ENCODE measurements at places on chromosomes 6 and 20.

DNA sequence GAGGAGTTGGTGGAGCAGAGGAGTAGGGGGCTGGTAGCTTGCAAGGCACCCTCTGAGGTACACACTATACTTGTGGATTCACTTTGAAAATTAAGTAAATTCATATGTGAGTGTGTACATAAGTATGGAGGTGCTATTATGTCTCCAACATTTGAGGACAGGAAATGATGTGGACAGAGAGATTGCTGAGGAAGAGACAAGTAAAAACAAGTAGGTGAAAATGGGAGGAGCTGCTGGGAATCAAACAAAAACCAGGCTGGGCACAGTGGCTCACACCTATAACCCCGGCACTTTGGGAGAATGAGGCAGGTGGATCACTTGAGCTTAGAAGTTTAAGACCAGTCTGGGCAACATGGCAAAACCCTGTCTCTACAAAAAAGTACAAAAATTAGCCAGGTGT is 69.2 kb upstream of the LYRM2 start:
- DNase-seq, result no peak

GRCh38 chr6:12505486-12505885 is 211.1 kb upstream of the PHACTR1 start:
- DNase-seq, result no peak

DNA sequence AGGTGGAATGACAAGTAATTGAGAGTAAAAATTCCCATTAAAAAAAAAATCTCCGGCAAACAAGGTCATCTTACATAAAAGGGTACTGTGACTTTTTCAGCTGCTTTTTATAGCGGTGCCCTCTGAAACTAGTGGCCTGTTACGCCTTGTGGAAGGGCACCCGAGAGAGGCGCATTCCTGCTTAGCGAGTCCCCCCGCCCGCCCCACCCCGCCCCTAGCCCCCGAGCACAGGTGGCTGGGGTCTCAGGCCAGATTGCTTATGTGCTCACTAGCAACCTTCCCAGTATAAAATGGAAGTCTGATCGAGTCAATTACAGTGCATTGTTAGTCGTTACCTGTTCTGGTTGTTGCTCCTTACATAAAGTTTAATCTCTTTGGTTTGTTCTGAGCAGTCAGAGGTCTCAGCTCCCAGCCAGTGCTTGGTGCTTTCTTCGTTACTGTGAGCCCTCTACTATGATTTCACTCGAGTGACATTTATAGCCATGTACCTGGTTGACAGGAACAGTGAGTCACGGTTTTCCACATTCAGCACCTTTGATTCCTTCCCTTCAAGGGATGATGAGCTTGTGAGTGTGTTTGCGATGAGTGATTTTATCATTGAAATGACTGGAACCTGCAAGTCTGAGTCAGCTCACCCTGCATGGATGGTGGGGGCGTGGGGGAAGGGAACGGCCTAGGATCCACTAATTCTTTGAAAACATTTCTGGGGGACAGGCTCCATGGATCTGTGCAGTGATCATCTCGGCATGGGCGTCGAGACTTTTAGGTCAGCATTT is 47.6 kb downstream of the ZDHHC14 start:
- peak; percentile 90 for DNase-seq

- no peak for DNase-seq
Measured at GRCh38 chr6:45537539-45537938, 159.8 kb upstream of the SUPT3H start.

GRCh38 chr6:124780623-124781022 is 181.6 kb upstream of the RNF217 start:
- no peak for DNase-seq

- DNase-seq, result no peak
Measured at GRCh38 chr6:101832371-101832770, 438.9 kb downstream of the GRIK2 start.

- no peak for DNase-seq
Measured at GRCh38 chr6:167129562-167129961, 6.7 kb downstream of the CCR6 start.

- DNase-seq, result no peak
Measured at GRCh38 chr20:3328501-3328900, 79.0 kb downstream of the DNAAF9 start.

DNA sequence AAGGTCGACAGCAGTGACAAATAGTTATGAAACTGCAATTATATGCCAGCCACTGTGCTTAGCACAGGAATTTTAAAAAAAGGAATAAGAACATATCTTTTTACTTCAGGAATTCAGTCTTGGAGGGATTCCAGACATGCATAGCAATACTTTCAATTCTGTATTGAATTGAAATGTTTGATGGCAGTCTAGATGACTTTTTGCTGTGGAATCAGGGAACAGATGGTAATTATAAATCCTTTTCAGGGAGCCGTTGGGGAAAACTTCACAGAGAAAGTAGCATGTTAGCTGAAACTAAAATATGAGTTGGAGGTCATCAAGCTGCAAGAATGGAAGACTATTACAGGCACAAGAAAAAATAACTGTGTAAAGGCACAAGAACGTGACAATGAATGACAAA is 74.8 kb downstream of the IMPG1 start:
- no peak for DNase-seq

DNA sequence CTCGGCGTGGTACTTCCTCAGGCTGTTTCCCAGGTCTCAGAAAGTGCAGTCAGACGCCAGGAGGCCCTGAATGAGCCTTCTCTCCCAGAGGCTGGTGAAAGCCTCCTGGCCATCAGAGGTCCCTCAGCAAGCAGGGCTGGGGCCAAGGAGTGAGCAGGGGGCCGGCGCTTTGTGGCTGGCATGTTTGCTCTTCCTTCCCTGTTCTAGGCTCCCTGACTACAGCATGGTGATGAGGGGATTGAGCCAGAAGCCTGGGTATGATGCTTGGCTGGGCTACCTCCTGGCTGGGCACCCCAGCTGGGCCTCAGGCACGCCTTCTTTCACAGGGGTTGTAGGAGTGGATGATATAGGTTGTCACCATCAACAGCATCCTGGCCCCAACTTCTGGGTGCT is 11.7 kb upstream of the DNAJC5 start:
- DNase-seq, result no peak

DNA sequence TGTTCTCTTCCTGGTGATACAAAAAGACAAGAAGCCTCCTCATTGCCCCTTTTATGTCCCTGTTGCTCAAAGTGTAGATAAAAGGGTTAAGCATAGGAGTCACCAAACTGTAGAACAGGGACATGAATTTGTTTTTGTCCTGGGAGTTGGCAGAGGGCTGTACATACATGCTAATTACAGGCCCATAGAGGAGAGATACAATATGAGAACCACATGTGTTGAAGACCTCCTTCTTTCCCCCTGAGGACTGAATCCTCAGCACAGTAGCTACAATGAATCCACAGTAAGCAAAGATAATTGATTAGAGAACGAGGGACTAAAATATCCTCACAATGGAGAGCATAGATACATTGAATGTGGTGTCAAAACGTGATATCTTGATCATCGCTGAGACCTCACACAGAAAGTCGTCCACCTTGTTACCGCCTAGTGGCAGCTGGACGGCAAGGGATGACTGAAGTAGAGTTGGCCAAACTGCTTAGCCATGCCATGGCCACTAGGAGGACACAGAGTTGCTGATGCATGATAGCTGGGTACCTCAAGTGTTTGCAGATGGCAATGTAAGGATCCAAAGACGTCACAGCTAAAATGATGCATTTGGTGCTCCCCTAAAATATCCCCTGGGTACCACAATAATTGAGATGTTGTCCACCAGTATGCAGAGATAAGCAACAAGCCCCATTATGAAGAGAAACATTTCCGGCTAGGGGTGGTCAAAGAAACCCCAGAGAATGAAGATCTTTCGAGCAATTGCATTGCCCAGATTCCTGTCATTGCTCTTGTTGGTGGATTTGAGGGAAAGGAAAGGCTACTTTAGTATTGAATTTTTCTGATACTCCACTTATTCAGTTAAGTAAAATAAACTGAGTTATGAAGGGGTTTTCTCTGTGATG is 15.0 kb downstream of the OR2B3 start:
- DNase-seq, result peak; percentile 22

GRCh38 chr6:53192682-53193188 is 44.1 kb upstream of the GCM1 start:
- no peak for DNase-seq

GRCh38 chr6:4797587-4797986 is 21.4 kb downstream of the CDYL start:
- DNase-seq, result no peak

DNA sequence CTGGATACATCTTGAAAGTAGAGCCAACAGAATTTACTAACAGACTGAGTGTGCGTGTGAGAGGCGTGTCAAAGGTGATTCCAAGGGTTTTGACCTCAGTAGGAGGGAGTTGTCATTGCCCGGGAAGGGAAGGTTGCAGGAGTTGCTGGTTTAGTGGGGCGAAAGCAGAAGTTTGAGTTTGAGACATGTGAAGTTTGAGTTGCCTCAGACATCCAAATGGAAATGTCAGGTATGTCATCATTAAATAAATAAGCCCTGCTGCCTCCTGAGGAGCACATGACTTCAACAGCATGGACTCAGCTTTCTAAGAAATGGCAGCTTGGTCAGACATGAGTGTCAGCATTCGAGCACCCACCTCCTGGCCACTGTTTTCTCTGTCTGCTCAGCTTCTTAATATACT is 26.6 kb upstream of the TGM2 start:
- DNase-seq, result no peak

- no peak for DNase-seq
Measured at GRCh38 chr6:47525330-47526057, 47.9 kb downstream of the CD2AP start.

GRCh38 chr20:25084626-25085187 is 2.8 kb upstream of the VSX1 start:
- DNase-seq, result no peak

DNA sequence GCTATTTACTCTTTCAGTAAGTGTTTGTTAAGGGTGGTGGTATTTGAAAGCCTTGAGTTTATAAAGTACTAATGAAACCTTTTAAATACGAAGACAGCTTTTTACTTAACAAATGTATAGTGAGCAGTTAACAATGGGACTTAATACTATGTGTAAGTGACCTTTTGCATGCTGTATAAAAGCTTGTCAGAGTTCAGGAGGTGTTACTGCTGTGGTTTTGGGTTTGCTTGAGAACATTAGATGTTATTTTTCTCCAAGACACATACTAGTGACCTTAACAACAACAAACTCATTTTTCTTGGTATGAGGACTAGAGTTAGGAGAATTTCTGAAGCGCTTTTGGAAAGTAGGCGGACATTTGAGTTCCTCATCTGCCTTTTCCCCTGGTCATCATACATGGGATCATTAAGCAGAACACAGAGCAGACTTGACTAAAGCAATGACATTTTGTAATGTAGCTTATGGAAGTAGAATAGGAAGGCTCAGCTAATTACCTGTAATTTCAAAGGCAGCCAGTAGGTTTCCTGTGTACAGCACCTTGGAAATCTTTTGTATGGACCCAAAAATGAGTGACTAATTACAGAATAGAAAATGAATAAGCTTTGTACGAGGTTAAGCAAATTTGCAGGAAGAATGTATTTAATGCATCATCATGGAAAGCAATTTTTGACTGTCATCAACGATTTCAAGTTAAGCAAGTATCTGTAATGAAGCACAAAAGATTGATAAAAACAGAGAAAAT is 14.1 kb downstream of the CDYL start:
- DNase-seq, result no peak

- no peak for DNase-seq
Measured at GRCh38 chr6:21953831-21954801, 342.7 kb downstream of the PRL start.

DNA sequence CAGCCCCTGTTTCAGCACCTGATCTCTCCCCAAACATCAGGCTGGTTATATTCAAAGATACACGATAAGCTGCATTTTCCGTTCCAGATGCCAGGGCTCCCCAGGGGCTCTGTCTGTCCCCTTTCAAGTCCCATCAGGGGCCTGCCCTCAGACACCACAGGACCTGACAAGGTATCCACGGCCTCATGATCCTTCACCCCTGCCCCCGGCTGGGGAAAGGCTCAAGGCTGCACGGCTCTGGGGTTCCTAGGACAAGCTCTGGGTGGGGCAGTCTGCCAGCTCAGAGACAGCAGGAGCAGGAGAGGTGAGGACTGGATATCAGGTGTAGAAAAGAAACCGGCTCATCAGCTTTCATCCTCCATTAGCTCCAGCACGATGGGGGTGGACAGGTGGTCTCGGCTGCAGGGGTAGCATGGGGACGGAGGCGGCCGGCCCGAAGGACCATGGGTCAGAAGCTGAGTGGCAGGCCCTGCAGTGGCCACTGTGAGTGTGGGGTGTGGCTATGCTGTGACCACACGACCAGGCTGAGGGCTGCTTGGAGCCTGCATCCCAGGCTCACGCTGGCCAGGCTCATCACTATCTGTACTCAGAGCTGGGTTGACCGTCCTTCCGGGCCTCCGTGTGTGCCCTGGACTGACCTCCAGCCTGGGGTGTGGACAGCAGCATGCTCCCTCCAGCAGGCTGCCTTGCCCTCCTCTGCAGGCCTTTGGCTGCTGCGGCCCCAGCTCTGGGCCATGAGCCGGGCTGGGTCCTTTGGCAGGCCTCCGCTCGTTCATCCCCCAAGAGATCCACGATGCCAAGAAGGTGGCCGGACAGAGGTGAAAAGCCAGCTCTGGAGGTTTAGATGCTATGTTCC is 386.2 kb downstream of the THBS2 start:
- DNase-seq, result no peak

DNA sequence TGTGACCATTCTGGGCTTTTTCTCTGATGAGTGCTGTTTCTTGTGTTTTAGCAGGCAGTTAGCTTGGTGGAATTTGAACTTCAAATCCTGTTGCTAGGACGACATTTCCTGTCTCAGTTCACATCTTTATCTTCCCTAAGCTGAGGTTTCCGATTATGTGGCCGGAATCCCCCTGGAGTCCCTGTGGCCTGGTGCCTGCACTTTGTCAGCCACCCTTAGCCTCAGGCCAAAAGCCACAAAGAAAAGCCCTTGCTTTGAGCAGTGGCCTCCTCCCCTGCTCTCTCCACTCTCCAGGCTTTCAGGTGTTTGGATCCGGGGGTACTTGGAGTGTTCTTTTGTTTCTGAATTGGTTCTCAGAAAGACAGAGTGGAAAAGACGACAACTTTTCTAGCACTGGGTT is 59.9 kb upstream of the PMEPA1 start:
- no peak for DNase-seq

GRCh38 chr6:1526398-1527072 is 83.2 kb upstream of the FOXC1 start:
- no peak for DNase-seq

DNA sequence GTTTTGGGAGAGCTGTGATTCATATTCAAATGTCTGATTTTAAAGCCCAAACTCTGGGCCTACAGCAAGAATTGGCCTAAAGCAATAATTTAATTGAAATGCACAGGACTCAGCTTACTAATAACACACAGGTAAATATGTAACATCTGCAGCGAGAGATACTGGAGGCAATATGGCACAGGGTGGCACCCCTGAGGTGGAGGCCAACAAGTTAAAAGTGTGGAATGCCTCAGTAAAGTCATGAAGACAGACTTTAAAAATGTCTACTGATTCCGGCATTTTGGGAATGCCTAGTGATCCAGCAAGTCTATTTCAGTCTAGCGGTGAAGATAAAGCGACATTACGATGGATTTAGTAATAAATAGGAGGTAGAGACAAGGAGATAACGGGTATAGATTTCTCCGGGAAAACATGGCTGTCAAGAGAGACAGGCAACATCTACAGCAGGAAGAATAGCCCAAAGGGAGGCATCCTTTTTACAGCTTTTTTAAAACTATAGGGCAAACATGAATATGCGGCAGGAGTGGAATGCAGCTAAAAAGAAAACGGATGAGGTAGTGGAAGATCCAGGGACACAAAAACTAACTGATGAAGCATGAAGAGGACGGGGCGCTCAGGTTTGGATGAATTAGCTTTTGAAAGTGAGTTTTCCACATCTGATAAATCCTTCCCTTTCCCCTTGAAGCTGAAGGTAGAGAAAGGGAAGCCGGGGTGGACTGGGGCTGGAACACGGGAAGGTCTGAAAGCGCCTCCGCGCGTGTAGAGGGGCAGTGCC is 1.2 kb downstream of the NANP start:
- DNase-seq, result no peak

Data from activated CD4-positive, alpha-beta T cell treated with anti-CD3 and anti-CD28 coated beads for 48 hours (primary cell).